ENCODE measurements at places on chromosomes 6 and 20.

GRCh38 chr6:69917834-69918233 lies 51.5 kb downstream of the COL19A1 start:
- no peak for DNase-seq

DNA sequence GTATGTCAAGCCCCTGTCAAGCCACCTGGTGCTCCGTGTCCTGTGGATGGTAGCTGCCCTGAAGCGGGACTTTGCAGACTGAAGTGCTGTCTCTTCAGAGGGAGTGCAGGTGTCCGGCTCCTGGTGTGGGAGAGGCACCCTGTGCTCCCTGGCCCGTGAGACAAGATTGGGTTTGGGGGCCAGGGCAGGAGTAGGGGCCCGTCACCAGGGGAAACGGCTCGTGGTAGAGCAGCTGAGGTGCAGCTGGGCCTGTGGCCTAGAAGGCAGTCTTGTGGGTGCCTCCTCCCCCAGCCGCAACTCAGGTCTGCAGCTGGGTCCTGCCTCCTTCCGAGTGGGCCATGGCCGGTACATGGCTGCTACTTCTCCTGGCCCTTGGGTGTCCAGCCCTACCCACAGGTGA lies at the start of gene PTCRA:
Gene PTCRA (plus strand): TSS at position 322 of the 400 bp plus-strand sequence. CDS start 17 bp downstream, at position 339.
- DNase-seq, result no peak

GRCh38 chr20:31662372-31662854 lies 24.7 kb downstream of the COX4I2 start:
- DNase-seq, result no peak

GRCh38 chr6:152353440-152353839 lies 283.7 kb downstream of the SYNE1 start:
- no peak for DNase-seq

DNA sequence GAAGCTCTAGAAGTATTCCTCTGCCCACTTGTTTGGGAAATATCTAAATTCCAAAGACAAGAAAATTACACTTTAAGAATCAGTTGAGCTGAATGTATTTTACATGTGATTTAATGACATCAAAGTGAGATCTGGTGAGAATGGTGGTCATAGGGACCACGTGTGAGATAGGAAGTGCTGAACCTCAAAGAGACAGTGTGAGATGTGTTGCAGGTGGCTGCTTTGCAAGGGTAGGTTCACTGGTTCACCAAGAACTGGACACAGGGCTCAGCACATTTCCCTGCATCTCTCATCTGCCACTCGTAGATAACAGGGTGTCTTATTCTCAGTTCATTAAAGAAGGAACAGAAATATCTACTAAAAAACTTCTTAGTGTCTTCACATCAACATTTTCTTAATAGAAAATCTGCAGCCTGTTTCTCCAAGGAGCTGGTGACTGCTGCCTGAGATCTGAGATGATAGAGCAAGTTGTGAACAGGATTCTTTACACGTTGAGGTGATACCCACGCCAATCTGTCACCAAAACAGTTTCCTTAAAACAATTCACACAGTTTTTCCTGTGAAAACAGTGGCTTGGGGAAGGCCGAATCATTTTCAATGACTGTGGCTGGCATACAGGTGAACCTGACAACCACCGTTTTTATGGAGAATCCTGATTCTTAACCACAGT lies 7.2 kb downstream of the CCR6 start:
- no peak for DNase-seq
